ENCODE measurements at places on chromosomes 2 and 18.

- ATAC-seq = no peak
These were observed at the start of gene HOXD8 for GRCh38 chr2:176128982-176129796. Gene HOXD8, plus strand, starts transcription at chr2:176129705. Its CDS starts 662 bp downstream, at chr2:176130367.

DNA sequence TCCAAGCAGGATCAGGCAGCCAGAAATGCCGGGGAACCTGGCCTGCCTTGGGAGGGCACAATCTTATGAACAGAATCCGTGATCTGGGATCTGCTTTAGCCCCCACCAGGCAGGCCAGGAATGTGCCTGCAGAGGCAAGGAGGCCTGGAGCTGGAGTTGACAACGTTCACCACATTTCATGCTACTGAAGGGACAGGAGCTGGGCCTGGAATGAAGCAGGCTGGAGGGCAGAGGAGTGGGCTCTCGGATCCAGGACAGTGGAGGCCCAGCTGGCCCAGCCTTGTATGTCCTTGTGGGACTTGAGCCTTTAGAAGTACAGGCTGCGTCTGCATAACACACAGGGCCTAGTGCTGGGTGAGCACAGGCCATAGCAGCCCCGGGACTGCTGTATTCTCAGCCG is 91.8 kb downstream of the KLHL29 start:
- ATAC-seq = no peak

GRCh38 chr18:8018701-8019331 is 451.7 kb downstream of the PTPRM start:
- ATAC-seq = no peak

DNA sequence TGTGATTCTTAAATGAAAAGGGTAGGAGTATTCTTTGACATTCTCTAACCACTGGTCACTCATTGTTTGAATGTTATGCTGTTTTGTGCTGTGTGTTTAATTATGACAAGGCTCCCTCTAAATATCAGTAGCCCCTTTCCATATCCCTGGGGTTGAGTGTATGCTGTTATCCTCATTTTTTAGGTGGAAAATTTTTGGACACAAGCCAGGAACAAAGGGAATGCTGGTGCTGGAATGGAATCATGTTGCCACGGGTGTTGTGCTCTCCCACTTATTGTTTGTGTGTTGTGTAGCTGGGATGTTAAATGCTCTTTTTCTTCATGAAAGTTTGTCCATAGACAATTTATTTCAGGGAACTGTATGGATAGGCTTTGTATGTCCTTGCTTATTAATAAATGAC is 43.3 kb downstream of the ZNF532 start:
- ATAC-seq = no peak

- no peak for ATAC-seq
These were observed 13.7 kb downstream of the ADRA2B start for GRCh38 chr2:96102596-96103186.

DNA sequence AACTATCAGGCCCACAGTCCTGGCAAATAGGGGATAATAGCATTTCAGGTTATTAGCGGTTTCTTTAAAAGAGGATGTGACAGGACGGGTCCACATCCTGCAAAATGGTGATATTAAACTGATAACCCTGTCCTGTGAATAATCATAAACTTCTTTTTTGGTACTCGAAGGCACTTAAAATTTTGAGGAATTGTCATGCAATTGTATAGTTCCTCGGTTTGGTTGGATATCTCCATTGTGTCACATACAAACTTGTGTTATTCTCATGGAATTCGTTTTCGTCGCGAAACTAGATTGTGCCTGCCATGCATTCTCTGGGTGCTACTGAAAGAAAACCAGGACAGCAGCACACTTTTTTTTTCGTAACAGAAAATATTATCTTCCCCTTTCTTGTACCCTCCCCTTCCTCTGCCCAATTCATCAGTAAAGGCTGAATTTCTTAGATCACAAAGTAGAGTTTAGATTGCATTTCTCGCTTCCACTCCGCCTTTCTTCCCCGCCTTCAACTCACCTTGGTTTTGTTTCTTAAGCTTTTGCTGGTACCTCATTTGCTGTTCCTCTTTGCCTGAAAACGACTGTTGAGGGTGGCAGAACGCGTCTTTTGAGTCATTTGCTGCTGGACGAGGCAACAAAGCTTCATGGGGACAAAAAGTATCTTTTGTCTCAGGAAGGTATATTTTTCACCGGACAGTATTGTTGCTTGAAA is 1.3 kb downstream of the CERS6 start:
- no peak for ATAC-seq

DNA sequence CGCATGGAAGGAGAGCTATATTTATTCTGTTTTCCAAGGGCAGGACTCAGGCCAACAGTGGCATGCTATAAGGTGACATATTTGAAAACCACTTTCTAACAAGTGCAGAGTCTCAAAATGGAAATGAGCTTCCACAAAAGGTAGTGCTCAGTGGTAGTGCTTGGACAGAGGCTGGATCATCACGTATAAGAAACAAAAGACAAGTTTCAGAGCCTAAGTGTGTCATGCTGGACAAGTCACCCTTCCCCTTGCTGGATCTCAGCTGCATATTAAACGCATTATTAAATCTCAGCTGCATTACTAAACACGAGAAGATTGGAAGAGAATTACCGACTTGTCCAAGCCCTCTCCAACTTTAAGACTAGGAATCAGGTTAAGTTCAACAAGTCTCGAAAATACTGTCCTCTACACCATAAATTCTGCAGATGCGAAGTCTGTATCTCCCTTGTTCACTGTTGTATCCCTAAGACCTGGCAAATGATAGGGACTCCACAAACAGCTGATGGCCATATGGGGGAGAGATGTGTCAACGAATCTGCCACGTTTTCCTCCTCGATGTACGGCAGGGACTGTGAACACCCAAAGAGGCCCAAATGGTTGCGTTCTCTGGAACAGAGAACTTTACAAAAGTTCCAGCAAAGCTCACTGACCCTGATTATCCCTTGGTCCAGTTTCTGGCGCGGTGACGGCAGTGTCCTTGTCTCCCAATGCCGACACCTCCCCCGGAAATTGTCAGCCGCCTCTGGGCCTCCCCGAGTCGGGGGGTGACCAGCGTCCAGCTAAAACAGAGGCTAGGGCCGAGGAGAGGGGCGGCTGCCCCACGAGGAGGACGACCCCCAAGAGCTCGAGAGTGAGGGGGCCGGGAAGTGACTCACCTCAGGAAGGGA is 611 bp downstream of the NOL10 start:
- peak; percentile 31 for ATAC-seq

DNA sequence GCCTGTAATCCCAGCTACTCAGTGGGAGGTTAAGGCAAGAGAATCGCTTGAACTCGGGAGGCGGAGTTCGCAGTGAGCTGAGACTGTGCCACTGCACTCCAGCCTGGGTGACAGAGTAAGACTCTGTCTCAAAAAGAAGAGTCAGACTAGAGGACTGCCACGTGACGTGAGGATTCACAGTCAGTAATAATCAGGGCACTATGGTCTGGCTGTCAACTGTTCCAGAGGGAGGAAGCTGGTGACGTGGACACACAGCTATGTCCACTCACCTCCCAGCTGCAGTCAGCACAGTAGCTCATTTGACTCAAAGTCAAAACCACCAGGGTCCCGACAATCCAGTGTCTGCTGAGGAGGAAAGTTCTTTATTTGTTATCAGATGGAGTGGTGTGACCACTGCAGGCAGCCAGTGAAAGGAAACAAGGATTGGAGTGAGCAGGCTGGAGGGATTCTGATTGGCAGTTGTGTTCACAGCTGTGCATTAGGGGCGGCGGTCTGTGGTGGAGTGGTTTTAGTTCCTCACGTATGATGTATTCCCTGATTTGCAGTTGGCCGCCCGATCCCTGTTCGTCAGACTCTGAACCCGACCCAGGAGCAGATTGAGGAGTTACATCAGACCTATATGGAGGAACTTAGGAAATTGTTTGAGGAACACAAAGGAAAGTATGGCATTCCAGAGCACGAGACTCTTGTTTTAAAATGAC is 37.9 kb downstream of the MOGAT1 start:
- peak; percentile 35 for ATAC-seq

DNA sequence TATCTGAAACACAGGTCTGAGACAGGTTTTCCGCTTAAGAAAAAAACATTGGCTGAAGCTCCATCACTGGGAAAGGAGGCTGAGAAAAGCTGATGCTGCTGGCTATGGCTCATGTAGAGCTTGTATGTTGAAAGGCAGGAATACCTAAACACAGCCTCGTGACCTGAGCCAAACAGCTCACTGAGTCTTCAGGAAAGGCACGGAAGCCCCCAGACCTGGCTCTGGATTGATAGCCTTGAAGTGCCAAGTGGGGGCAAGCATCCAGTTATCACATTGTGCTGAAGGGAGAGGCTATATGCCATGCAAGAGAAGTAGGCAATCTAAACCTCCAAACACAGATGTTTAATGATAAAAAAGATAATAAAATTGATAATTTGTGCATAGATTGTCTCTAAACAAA is 21.9 kb downstream of the CYTIP start:
- ATAC-seq = no peak

DNA sequence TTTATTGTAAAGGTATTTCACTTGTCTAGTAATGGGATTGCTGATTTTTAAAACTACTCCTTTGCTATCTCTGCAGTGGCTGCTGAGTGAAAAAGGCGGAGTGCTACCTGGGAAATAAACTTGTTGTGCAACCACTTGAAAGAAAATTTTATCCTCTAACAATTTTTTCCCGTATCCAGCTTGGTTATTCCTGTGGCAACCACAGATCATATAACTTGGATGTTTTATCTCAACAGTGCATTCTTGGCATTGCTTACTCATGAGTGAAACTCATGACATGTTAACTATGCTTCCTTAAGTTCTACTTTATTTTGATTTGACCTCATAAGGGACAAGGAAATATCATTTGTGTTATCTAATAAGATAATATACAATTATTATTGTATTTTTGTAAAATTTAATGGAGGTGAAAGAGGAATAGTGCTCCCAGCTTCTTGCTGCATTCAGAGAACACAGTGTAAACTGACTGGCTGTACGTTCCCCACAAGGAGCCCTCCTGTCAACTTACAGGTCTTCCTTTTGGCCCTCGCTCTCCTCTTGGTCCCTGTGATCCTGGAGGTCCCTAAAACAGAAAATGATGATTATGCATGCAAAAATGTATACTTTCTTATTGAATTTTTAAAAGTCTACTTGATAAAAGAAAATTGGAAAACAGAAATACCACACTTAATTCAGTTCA is 82.7 kb downstream of the COL5A2 start:
- ATAC-seq = no peak

DNA sequence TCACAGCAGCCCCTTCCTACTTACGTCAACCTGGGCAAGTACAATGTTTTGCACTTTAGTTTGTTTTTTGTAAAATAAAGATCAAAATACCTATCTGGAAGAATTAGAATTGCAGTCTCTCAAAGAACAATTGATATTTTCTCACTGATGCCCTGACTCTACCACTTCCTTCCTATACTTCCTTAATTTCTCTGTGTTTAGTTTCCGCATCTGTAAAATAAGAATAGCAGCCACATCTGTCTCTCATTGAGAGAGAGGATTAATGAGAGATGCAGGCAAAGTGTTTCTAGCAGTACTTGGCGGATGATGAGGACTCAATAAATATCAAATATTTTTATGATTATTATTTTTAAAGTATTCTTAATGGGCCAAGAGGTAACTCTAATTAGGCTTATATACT is 122.6 kb upstream of the PIEZO2 start:
- ATAC-seq = no peak

DNA sequence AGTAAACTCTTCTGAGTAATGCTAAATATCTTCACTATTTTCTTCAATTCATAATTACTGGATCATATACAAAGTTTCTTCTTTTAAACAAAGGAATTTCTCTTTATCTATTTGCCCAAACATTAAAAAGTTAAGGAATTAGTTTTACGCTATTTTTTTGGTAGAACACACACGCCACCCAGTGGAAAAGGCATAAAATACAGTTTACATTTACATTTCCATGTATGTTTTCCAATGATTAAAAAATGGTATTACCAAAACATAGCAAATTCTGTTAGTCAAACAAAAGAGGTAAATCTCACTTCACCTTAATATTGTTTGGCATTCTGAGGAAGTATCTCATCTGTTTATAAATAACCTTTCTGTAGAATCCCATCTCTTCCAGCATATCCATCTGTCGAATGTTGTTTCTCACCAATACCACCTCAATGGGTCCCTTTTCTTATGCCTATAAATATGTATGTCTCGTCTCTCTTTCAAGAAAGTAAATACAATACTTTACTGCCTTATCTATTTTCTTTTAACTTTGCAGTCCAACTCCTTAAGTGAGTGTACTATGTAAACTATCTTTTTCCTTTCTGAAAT is 7.2 kb downstream of the BOLL start:
- ATAC-seq = no peak

DNA sequence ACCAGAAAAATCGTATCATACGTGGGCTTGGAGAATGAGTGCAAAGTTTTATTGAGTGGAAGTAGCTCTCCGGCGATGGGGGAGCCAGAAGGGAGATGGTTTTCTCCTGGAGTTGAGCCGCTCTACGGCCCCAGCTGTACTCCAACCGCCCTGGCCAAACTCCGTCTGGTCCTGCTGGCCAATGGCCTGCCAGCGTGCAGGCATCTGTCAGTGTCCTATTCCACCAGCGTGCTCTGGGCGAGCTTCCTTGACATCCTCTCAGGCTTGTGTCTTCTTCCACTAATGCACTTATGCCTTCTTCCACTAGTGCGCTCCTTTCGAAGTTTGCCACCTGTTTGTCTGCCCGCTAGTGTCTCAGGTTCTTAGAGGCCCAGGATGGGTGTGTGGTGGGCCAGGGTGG is 345.5 kb upstream of the CDH19 start:
- ATAC-seq = no peak

DNA sequence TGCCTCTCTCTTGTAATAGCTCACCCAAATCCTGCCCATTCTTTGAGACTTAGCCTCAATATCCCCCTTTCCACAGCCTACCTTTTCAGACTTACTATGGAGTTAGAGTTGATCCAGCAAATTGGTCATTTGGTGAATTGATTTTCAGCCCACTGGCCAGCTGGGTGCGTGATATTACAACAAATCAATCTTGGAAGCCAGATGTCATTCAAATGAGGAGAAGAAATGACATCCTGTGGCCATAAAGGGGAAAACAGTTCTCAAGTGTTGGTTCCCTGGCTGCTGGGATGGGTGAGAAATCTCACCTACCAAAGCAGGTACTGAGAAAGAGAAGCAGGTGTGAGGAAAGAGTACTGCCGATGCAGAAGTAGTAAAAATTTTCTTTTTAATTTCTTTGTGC is 36.7 kb upstream of the FOXI3 start:
- ATAC-seq = no peak

- ATAC-seq = no peak
These were observed 216.6 kb upstream of the DSEL start for GRCh38 chr18:67733088-67733487.

DNA sequence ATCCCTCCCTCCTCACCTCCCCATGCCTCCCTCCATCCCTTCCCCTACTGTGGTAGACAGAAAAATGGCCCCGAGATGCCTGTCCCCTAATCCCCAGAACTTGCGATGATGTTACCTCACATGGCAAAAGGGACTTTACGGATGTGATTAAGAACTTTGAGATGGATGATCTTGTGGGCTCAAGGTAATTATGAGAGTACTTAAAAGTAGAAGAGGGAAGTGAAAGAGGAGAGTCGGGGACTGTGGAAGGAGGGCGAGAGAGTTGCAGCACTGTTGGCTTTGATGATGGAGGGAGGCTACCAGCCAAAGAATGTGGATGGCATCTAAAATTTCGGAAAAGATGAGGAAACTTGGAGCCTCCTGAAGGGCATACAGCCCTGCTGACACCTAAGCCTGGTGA is 66.5 kb downstream of the AGAP1 start:
- no peak for ATAC-seq

All from activated T-helper 17 cell treated with anti-CD3 and anti-CD28 coated beads, Interleukin-2, amount 50 U/mL, for 72 hours (primary cell).